ENCODE measurements at places on chromosomes 11 and 22. TPM values are rescaled to one million over a fixed set of nuclear protein-coding genes. Genes with fewer than 3 reads are reported as not detected.

DNA sequence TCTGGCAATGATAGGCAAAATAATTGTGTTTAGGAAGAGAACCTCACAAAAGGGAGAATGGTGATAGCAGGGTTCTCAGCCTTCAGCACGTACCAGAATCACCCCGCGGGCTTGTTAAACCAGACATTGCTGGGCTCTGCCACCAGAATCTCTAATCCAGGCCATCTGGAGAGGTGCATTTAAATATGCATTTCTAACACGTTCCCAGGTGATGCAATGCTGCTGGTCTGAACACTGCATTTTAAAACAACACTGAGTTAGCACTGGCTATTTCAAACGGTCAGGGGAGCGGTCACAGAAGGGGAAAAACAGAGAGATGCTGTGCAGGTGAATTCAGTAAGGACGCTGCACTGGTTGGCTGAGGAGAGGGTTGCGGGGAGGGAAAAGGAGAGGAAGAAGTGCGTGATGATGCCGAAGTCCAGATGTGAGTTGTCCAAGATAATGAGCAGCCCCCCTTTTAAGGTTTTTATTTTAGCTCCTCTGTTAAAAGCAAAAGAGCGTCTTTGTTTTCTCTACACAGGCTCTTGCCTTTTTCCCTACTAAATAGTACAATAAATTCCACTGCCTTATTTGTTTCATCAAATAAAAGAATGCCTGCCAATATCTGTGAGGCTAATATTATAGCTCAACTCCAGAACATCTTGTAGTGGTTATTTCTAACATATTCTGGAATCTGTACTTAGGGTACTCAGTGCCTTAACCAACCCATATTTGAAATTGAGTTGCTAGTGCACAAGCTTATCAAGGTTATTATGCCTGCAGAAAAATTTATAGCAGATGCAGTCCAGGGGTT lies 109.6 kb upstream of the POU2AF2 start:
- DNase-seq = no peak

DNA sequence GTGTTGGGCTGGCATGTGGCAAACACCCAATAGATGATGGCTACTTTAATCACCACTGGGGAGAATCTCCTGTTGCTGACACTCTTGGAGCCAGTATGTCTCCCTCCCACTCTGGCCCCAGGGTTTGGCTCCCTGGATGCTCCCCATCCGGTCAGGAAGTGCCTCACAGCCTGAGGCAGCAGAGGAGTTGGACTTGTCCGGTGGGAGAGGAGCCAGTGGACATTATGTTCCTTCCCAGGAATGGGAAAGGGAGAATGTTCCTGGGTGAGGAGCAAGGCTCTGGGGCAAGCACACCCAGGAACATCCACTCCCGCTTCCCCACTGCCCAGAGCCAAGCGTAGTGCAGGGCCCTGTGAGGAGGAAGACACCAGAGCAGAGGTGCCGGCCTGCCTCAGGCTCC lies 84.6 kb upstream of the NAV2 start:
- DNase-seq = peak; percentile 46

DNA sequence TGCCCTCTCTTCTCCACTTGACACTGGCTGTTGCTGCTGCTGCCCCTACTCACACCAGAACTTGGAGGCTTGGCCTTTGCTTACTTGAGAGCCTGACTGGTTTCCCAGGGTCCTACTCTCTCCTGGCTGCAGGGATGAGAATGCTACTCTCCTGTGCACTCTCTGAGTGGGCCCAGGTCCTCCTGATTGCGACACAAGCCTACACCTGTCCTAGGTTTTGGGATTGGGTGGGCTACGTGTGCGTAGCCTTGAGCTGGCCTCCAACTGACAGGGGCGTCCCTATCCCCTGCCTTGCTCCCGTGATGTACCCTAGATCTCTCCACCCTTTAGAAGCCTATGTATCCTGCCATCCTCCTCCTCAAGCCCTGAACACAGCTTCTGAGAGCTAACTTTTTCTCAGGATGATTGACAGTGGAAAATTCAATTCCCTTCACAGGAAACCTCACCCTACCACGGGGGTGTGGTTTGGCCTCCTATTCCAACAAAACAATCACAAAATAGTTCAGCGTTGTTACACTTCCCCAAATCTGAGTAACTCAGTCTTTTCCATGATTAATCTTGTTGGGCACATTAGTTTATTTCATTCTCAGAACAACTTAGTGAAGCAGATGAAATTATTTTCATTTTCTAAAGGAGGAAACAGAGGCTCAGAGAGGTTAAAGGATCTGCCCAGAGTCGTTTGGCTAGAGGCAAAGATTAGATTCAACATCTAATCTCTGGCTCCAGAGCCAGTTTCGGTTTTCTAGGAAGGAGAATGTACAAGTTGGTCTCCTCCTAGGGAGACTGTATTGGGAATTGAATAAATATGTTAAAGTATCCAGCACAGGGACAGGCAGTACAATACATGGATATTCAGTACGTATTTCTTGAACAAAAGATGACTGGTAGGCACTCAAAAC lies 17.6 kb upstream of the AMOTL1 start:
- no peak for DNase-seq

DNA sequence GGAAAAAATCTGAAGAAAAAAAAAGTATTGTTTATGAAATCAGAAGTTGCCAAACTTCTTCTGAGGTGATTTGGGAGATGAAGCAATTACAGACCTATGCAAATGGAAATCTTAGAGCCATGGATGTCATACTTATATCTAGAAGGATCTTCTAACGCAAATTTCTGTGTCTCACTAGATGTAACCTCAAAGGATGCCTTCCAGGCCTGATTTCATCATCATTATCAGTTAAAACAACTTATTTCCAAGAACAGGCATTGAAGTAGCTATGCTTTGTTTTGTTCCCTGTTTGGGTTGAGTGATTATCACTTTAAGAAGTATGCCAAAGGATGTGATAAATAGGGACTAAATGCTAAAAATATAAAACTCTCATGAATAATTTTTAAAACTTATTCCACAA lies 43.9 kb upstream of the ANGPTL5 start:
- no peak for DNase-seq

The ZP1 gene
- total RNA-seq = not detected
